Psoas muscle (tissue), 8 donors: ENCODE measurements at places on chromosomes 12 and 14. TPM values are rescaled to one million over a fixed set of nuclear protein-coding genes. Genes with fewer than 3 reads are reported as not detected.

GRCh38 chr12:54329759-54330158 is 4.8 kb downstream of the COPZ1 start:
- no peak for DNase-seq

DNA sequence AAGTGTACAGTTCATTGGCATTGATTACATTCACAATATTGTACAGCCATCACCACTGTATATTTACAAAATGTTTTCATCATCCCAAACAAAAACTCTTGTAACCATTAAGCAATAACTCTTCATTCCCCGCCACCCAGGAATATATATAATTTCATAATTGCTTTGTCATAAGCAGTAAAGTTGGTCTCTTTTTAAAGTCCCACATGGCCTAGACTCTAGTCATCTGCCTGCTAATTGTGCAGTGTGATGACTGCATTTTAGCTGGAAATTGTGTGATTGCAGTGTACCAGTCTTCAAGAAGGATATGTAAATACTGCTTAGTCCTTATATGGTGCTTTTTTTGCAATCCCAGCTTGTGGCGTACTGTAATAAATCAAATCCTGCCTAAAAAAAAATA is 75.1 kb upstream of the ATP2A2 start:
- DNase-seq = no peak

Gene TSPAN19
- 0.04 TPM for polyA plus RNA-seq

Gene EFS
- 1.1 TPM for polyA plus RNA-seq

Gene LRP1-AS
- not detected for polyA plus RNA-seq
